Thoracic aorta endothelial cell (primary cell): ENCODE measurements at places on chromosomes 2 and 18. TPM values are rescaled to one million over a fixed set of nuclear protein-coding genes. Genes with fewer than 3 reads are reported as not detected.

Gene ASNSD1
- 95.8 and 99.3 TPM in 2 replicates for total RNA-seq

Gene SOX11
- not detected in 2 replicates for total RNA-seq

Gene GPATCH11
- total RNA-seq: 14.5 and 15.1 TPM in 2 replicates

Gene GCKR
- total RNA-seq: 9.2 and 9.6 TPM in 2 replicates

Gene GMCL1
- 16.0 and 18.5 TPM in 2 replicates for total RNA-seq

Gene TTR
- total RNA-seq: not detected in 2 replicates

Gene CROCC2
- total RNA-seq: not detected in 2 replicates

Gene SLC30A3
- 0.36 TPM in 1 of 2 replicates, not detected in the other for total RNA-seq
